ENCODE measurements at places on chromosomes 2 and 18.

- no peak for DNase-seq
These were observed 674 bp downstream of the EVX2 start for GRCh38 chr2:176082824-176083751.

DNA sequence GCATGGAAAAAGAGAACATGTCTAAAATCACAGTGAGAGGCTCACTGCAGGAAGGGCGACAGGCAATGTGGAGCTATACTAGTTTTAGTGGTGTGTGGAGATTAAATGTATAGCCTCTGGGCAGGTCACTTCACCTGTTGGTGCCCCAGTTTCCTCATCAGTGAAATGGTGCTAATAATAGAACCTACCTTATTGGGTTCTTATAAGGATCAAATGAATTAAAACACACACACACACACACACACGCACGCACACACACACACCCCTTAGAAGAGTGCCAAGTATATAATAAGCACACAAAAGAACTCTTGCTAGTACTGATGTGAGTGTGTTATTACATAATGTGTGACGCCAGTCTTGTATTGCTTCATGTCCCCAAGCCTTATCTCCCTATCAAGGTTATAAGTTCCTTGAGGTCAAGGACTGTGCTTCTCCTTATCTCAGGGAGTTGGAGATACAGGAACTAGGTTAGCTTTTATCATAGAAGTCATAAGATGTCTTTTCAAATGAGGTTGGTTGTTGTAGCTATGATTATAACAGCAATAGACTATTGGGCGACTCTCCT, 98.0 kb upstream of the CXCR4 start:
- no peak for DNase-seq

- DNase-seq: no peak
These were observed 15.4 kb upstream of the CAVIN2 start for GRCh38 chr2:191862156-191862775.

DNA sequence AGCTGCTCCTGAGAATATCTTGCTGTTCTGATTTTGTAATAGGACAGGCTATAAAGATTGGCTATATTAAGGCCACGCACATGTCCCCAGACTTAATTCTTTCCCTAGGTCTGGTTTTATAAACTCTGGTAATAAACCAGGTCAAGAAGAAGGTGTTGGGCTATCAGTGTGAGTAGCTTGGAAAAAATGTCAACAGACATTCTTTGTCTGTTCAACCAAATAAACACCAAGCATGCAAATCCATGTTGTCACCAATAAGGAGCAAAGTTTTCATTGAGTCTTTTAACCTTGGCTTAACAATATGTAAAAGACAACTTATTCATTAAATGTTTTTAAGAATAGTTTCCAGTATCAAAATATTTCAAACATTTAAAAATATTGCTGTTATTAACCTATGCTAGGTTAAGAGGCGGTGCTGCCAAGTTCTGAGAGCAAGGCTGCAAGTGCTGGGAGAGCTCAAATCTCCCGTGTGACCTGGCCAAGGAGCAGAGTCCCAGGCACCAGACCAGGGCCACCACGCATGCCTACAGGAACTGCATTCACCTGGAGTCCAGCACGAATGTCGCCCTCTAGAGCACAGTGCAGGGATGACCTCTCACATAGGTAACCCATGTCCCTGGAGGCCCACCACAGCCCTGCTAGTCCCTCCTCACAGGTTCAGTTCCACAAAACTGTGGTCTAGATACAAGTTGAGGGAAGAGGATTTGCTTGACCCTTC, 120.5 kb upstream of the POU3F3 start:
- DNase-seq: peak; percentile 15

DNA sequence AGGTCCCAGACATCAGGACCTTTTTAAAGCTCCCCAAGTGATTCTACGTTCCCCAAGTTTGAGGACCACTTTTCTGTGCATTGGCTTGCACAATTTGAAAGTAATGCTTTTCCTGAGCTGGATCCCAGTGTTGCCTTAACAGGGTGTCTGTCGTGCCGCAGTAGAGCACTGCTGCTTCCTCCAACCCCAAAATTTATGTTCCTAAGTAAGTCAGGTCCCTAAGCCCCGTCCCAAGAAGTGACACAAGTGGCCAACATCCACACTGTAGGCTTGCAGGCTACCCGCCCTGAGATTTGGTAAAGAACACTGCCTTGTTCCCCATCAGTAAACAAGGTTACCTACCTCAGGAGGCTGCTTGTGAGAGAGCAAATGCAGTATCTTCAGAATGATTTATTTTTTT, 2.0 kb downstream of the SFT2D3 start:
- DNase-seq: no peak
